Fibroblast of lung (primary cell): ENCODE measurements at places on chromosomes 13 and 19.
A peak's percentile ranks its signal among the peaks of the same experiment; 100 is the strongest.

DNA sequence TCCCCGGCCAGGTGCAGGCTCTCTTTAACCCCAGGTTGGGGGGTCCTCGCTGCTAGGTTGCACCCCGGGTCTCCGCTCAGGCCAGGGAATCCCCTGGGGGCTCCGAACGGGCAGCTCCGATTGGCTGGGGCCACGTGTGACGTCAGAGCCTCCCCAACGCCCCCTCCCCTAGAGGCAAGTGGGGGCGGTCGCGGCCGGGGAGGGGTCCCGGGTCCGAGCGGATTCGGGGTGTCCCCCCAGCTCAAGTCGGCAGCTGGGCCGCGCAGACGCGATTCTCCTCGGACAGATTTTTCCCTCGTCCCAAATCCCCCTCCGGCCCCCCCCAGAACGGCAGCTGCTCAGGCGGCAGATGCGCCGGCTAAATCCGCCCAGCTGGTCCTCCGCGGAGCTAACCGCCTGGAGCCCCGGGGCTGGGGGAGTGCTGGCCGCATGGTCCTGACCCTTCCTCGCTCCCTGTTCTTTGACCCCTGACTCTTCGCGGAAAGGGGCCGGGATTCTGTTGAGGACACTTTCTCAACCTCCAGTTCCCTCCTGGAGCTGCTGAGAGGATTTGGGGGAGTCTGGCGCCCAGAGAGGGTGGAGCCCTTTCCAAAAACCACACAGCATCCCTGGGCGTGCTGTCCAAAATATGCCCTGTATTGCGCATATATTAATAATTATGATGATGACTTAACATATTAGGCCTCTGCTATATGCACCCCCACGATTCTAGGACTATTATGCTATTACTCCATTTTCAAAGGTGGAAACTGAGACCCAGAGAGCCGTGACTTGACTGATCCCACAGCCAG is 25.4 kb upstream of the SEMA6B start:
- H3K4me3 ChIP-seq = no peak overlapping the region
- peaks cover 37% of the 10 kb centered on the region for H3K27me3 ChIP-seq

GRCh38 chr19:6047741-6048251 is 62.5 kb downstream of the RFX2 start:
- no peak overlapping the region for H3K4me3 ChIP-seq
- no peaks in the 10 kb centered on the region for H3K36me3 ChIP-seq
- no peaks in the 10 kb centered on the region for H3K4me1 ChIP-seq

- peak; percentile 94 for DNase-seq
- no peaks in the 10 kb centered on the region for H3K27me3 ChIP-seq
- H3K4me3 ChIP-seq = no peak overlapping the region
- H3K4me1 ChIP-seq = peaks cover 20% of the 10 kb centered on the region
Measured at GRCh38 chr13:30142486-30143211, 164.7 kb downstream of the KATNAL1 start.

DNA sequence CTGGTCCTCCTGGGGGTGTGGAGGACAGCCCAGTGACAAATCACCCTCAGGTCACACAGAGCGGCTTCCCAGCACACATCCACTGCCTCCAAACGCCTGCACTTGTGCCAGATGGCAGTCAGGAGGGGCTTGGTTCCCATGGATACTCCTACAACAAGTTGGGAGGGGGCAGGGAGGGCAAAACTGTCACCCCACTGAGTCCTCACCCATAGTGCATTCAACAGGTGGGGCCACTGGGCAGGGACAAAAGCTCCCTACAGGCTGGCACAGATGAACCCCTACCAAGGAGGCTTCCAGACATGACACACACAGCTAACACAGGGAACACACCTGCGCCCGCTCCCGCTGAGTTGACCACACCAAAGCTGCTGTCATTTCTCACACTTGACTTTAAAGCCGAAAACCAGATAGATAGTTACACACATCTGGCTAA is 120.5 kb downstream of the STK24 start:
- peaks cover 15% of the 10 kb centered on the region for H3K36me3 ChIP-seq
- H3K27me3 ChIP-seq = no peaks in the 10 kb centered on the region
- H3K4me1 ChIP-seq = peaks cover 7% of the 10 kb centered on the region
- H3K4me3 ChIP-seq = no peak overlapping the region
- no peak for DNase-seq

DNA sequence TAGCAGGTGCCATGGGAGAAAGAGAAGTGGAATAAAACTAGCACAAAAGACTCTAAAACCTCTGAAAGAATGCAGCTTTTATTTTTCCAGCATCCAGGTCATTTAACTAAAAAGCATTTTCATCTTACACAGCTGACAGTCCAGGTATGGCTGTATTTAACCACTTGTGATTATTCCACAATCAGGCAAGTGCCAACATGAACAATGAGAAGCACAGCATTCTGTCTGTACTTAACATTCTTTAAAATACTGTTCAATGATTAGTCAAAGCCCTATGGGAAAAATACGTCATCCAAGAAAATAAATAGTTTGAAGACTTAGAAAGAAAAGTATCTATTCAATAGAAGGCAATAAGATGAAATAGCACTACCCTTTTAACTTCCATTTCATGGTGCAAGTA is 246.9 kb downstream of the LIG4 start:
- H3K4me3 ChIP-seq = no peak overlapping the region
- H3K36me3 ChIP-seq = no peaks in the 10 kb centered on the region
- no peaks in the 10 kb centered on the region for H3K4me1 ChIP-seq
- H3K27me3 ChIP-seq = no peaks in the 10 kb centered on the region

DNA sequence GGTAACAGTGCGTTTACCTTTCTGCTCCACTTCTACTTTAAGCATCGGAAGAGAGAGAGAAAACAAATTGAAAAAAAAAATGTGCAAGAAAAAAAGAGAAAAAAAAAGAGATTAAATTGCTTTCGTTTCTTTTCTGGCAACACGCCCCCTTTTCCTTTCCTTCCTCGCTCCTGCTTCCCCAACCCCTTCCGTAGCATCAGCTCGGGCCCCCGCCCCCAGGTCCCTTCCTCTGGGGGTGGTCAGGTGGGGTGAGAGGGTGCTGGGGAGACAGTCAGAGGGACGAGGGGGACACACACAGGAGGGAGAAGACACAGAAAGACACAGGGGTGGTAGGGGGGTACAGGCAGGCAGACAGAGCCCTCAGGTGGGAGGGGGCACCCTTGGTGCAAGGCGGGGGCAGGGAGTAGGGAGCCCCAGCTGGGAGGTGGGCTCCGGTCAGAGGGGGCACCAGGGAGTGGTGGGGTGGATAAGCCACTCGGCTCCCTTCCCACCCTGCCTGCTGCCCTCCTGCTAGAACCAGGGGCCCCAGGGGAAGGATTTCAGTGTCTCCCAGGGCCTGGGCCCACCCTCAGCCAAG is 30.7 kb upstream of the ASF1B start:
- H3K27me3 ChIP-seq = no peaks in the 10 kb centered on the region
- no peak for DNase-seq
- no peak overlapping the region for H3K27ac ChIP-seq

DNA sequence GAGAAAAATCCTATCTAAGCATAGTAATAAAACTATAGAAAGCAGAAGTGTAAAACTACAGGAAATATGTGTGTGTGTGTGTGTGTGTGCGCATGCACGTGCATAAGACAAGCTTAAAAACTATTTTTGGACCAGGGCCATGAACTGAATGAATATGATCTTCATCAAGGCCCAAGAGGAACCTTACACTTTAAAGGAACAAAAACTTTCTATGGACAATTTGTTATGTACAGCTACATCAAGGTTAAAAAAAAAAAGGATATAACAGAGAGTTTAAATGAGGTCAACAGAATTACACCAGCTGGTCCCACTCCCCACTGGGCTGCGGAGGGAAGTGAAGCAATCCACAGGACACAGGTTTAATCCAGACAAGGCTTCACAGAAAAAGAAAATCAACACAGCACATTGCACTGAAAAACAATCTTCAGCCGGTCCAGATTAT is 151.1 kb downstream of the LHFPL6 start:
- no peaks in the 10 kb centered on the region for H3K27me3 ChIP-seq
- no peaks in the 10 kb centered on the region for H3K36me3 ChIP-seq
- DNase-seq = peak; percentile 37
- peaks cover 2% of the 10 kb centered on the region for H3K4me1 ChIP-seq
- no peak overlapping the region for H3K4me3 ChIP-seq
- no peak overlapping the region for H3K27ac ChIP-seq

DNA sequence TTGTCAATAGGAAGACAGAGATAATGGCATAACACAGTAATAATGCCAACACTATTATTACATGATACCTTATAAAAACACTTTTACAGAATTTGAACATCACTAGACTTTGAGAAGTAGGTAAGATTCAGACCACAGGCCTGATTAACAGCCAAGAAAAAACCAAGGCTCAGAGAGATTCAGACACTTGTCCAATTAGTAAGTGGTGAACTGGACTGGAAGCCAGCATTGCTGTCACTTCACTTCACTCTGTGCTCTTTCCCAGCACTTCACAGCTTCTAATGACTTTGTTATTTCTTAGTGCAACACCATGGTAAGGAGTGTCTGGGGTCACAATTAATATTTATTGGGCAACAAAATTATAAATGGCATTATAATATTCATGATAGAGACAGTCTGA is 91.9 kb downstream of the TRPC4 start:
- peak; percentile 63 for DNase-seq
- H3K27ac ChIP-seq = no peak overlapping the region
- no peak overlapping the region for H3K4me3 ChIP-seq
- no peaks in the 10 kb centered on the region for H3K27me3 ChIP-seq
- no peaks in the 10 kb centered on the region for H3K4me1 ChIP-seq
- no peaks in the 10 kb centered on the region for H3K36me3 ChIP-seq

- no peaks in the 10 kb centered on the region for H3K36me3 ChIP-seq
- no peaks in the 10 kb centered on the region for H3K4me1 ChIP-seq
- H3K4me3 ChIP-seq = no peak overlapping the region
Measured at GRCh38 chr13:59504407-59504806, 659.3 kb downstream of the DIAPH3 start.
